ENCODE measurements at places on chromosomes 12 and 14.

- peak; percentile 61 for DNase-seq
Observed at GRCh38 chr12:121499929-121500793, 80.7 kb downstream of the KDM2B start.

DNA sequence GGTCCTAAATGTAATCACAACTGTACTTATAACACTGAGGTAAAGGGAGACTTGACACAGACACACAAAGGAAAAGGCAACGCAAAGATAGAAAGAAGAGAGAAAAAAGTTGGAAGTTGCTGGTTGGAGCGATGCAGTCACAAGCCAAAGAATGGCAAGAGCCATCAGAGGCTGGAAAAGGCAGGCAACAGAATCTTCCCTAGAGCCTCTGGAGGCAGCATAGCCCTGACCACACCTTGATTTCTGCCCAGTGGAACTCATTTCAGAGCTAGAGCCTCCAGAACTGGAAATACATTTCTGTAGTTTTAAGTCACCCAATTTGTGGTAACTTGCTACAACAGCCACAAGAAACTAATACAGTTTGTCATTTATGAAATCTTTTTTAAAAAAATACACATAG lies 89.2 kb downstream of the PUS7L start:
- DNase-seq, result no peak

DNA sequence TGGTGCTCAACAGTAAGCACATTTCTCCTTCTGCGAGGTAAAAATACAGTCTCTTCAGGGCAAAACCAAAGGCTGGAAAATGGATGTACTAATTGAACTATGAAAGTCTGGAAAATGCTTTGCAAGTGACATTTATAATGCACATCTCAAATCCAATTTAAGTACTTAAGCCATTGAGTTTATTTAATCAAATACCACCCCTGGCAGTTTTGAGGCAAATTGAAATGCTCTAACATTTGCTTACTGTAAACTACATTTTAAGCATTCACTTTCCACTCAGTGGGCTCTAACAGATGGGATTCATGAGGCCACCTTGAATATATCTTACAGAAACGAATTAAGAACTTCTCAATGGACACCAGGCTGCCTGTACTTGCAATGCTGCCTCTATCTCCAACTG lies 69.7 kb downstream of the HELB start:
- DNase-seq, result no peak

GRCh38 chr12:75162845-75163244 lies 46.8 kb downstream of the KCNC2 start:
- no peak for DNase-seq

GRCh38 chr14:61225344-61225743 lies 55.8 kb downstream of the TMEM30B start:
- DNase-seq, result no peak

DNA sequence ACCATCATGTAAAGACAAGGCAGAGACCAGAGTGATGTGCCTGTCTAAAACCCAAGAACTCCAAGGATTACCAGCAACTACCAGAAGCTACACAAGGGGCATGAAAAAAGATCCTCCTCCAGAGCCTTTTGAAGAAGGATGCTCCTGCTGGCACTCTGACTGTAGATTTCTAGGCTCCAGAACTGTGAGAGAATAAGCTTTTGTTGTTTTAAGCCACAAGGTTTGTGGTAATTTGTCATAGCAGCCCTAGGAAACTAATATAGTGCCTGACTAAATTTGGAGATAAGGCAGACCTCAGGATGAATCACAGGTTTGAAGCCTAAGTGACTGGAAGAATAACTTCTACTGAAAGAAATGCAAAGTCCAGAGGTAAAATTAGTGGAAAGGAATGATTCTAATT lies 132.9 kb downstream of the CEP83 start:
- DNase-seq, result no peak

GRCh38 chr14:21668377-21668776 lies 5.2 kb downstream of the OR4E1 start:
- DNase-seq, result no peak

DNA sequence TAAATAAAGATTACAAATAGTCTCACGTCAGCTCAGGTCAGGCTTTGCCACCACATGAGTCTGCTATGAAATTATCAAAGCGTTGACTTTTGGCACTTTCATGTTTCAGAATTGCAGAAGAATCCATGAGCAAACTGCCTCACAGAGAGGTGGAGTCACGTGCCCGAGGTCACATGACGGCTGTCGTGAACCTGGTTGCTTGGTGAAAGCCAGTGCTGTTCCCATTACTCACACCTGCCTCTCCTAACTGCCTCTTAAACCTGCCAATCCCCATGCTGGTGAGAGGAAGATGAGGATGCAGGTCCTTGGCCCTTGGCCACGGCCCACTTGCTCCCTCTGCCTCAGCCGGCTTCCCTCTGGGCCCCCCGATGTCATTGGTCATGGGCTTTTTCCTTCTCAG lies 272.7 kb downstream of the BCL11B start:
- no peak for DNase-seq

- DNase-seq, result no peak
Observed at GRCh38 chr14:72699443-72699842, 194.5 kb downstream of the DPF3 start.

DNA sequence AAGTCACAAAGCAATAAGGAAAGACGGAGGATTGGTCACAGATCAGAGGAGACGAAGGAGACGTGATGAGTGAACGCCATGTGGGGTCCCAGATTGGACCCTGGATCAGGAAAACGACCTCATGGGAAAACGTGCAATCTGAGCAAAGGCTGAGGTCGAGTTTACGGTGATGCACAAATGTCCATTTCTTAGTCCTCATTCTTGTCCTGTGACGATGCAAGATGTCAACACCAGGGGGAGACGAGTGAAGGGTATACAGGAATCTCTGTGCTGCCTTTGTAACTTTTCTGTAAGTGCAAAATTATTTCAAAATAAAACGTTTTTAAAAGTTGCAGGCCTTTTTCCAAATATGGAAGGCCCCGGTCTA lies 329.8 kb downstream of the MED13L start:
- no peak for DNase-seq

- DNase-seq, result no peak
Observed at GRCh38 chr12:104372061-104372720, 68.7 kb downstream of the EID3 start.

GRCh38 chr12:107356266-107356936 lies 263.1 kb upstream of the CRY1 start:
- no peak for DNase-seq

DNA sequence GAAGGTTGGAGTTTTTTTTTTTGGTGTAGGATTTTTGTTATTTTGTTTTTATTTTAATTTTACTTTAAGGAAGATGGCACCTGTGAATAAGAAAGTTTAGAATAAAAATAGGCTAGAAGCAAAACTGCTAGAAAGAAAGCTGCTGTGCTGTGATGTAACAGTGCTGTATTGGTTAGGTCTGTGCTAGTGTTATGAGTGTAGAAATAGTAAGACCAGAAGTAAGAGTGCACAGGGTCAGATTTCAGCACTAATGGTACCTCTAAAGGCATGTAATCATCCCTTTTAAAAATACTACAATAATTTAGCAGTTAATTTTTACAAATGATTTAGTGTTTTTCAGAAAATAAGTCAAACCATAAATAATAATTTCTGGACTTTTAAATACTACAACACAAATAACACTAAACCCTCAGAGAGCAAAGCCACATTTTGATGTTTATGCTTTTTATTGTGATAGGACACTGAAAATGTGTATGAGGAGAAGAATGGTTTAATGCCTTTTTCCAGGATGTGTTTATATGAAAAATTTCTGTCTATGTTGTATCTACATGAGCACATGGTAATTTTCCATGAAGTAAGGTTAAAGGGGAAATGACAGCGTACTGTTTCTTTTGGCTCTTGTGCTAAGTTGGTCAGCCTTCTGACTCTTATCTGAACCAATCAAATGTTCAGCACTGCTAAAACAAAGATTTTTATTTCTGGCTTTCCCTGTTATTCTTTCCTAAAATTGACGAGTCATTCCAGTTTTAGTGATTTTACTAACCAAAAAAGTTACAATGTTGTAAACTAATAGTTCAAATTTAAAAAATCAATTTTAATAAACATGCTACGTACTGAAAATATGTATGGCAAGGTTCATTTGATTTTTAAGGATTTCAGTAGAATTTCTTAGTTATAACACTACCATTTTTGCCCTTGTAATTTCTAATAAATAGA lies 96.1 kb downstream of the PPHLN1 start:
- no peak for DNase-seq

GRCh38 chr14:39267608-39268005 lies 33.9 kb downstream of the MIA2 start:
- DNase-seq, result peak; percentile 13

DNA sequence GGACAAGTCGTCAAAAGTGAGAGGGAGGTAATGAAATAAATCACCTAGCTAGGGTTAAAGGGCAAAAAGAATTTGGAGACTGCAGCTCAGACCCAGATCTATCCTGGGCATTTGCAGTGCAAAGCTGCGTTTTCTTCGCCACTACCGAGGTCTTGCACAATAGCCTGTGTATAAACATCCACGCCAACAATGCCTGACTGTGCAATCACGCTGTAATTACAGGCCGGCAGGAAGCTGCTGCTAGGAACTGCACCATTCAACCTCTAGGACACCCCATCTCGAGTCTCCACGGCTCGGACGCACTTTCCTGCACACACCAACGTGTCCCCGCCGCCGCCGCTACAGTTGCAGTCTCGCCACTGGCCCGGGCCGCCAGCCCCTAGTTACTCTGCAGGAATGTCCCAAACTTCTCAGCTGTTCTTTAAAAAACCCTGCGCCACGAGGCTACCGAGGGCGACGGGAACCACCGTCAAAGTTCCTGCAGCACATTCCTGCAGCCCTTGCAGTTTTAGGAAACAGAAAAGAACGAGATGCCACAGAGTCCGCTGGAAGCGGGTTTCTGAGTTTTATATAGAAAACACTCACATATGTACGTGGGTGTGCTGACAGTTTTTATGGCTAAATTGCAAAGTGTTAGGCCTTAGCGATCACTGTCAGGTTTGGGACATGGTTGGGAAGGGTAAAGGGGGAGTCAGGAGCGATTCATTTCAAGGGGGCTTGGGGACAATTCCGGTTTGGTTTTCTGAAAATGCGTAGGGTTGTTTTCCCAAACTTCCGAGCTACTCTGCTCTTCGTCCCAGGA lies 65.6 kb upstream of the PTGR2 start:
- no peak for DNase-seq

DNA sequence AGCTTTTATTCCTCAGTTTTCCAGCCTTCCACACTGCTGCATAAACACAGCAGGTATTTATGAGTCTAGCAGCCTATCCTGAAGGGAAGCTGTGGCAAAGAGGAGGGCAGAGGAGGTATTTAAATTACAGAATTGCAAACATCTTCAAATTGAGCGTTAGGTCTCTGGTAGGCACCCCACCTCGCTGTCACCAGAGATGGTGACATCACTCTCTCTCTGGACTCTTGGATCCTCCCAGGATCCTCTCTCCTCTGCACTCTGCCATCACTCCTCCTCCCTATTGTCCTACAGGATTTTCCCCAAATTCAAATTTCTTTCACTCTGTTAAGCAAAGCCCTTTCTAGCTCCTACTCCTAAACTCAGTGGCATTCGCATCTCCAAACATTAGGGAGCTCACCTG lies 6.7 kb downstream of the PLEKHD1 start:
- DNase-seq, result no peak

DNA sequence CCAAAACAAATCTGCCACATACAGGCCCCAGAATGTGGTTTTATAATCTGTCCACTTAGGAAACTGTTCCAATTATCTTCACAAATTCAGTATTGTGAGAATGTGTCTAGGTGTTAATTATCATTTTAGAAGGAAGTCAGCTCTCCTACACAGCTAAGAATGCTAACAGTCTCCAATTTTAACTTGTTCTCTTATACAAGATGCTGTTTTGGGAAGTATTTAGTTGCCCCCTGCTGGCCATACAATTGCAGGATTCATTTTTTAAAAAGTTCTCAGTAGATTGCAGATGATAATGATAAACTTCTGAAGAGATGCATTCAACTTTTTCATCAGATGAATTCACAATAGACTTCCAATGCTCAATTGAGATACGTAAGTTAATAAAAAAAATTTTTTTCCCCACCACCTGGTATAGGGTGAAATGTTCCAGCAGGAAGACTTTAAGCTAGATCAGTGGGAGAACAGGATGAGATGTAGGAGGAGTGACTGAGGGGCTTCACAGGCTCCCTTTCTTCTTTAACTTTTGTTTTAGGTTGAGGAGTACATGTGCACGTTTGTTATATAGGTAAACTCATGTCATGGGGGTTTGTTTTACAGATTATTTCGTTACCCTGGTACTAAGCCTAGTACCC lies 27.3 kb upstream of the OSBPL8 start:
- no peak for DNase-seq

- no peak for DNase-seq
Observed at GRCh38 chr12:46774322-46774633, 51.5 kb downstream of the SLC38A4 start.

DNA sequence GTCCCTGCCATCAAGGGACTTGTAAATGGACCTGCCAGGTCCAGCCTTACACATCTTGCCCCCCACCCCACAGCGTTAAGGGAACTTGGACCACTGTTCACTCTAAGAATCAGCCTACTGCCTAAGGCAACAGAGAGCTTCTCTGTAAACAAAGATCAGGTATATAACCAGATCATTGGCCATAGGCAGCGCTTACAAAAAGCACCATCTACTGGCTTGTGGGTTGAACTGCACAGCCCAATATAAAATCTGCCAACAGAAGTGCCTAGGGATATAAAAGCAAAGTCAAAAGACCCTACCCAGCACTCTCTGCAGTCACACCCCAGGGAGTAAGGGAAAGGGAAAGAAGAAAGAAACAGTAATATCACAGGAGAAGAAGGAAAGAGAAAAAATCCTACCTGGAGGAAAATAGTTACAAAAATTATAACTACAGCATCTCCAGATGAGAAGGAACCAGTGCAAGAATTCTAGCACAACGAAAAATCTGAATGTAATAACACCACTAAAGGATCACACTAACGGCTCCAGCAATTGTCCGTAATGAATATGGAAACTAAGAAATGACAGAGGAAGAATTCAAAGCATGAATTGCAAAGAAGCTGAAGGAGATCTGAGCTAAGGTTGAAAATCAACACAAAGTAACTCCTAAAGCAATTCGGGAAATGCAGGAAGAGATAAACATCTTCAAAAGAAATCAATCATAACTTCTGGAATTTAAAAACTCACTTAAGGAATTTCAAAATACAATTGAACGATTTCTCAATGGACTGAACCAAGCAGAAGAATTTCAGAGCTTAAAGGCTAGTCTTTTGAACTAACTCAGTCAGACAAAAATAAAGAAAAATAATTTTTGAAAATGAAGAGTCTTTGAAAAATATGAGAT lies 95.2 kb upstream of the PCED1B start:
- no peak for DNase-seq

GRCh38 chr12:117158911-117159553 lies 31.2 kb downstream of the FBXO21 start:
- DNase-seq, result no peak

- DNase-seq, result no peak
Observed at GRCh38 chr12:111529424-111530368, 69.4 kb downstream of the ATXN2 start.

GRCh38 chr14:64910847-64911495 lies 3.3 kb upstream of the CHURC1 start:
- no peak for DNase-seq

- DNase-seq, result no peak
Observed at GRCh38 chr12:19694627-19695026, 255.3 kb downstream of the AEBP2 start.

GRCh38 chr12:121550974-121551634 lies 29.7 kb downstream of the KDM2B start:
- no peak for DNase-seq

GRCh38 chr12:25257590-25258324 lies 7.0 kb upstream of the KRAS start:
- no peak for DNase-seq

Data from right renal cortex interstitium (tissue), 3 donors.